Aorta (tissue), 5 donors: ENCODE measurements at places on chromosomes 7 and 10.

- DNase-seq = no peak
These were observed 91.4 kb downstream of the TPST1 start for GRCh38 chr7:66296557-66296956.

- no peak for DNase-seq
These were observed 95.2 kb downstream of the GLCCI1 start for GRCh38 chr7:8063706-8064297.

- DNase-seq = peak; percentile 77
These were observed 71.2 kb upstream of the DUSP5 start for GRCh38 chr10:110426294-110427181.

DNA sequence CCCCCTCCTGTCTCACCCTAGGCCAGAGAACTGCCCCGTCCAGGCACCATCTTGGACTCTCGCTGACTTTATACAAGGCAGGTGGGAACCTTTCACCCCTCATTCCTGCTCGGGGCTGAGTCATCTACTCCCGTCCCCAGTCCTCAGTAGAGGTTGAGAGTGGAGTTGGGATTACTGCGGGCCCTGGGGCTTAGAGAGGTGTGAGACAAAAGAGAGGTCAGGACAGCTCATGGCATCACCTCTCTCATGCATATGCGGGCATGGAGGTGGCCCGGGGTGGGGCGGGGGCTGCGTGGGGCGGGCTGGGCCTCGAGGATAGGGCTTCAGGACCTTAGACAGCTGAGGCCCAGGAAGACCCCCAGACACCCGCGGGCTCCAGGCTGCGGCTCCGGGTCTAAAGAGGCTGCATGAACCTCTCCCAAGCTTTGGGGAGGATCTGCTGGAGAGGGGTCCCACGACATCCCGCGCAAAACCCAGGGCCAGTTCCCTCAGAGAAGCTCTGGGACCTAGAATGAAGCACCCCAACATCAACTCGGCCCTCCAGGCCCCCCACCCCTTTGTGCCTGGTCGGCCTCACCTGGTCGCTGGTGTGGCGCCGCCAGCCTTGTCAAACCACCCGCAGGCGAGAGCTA is 317 bp downstream of the PDZD7 start:
- DNase-seq = no peak

DNA sequence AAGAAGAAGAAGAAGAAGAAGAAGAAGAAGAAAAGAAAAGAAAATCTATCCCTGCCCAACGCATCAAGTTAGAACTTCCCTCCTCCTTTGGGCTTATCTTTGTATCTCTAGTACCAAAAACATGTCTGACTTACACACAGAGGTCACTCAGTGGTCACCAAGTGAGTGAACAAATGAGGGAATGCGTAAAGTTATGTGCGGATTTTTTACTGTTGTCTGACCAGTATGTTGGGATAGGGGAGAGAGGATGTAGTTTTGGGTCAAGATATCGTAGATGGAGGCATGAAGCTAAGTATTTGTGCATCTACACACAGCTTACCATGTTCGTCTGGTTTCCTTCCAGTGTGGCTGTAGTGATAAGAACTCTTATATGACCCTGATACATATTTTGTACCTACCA is 99.9 kb downstream of the ITIH5 start:
- no peak for DNase-seq

DNA sequence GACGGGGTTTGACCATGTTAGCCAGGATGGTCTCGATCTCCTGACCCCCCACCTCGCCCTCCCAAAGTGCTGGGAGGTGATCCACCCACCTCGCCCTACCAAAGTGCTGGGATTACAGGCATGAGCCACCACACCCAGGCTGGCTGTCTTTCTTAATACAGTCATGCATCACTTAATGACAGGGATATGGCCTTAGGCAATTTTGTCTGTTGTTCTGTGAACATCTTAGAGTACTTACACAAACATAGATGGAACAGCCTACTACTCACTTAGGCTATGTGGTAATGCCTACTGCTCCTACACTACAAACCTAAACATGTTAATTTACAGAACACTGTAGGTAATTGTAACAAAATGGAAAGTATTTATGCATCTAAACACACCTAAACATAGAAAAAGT is 106.6 kb upstream of the KCNMA1 start:
- no peak for DNase-seq

GRCh38 chr7:41696323-41696916 is 6.5 kb downstream of the INHBA start:
- DNase-seq = peak; percentile 84

DNA sequence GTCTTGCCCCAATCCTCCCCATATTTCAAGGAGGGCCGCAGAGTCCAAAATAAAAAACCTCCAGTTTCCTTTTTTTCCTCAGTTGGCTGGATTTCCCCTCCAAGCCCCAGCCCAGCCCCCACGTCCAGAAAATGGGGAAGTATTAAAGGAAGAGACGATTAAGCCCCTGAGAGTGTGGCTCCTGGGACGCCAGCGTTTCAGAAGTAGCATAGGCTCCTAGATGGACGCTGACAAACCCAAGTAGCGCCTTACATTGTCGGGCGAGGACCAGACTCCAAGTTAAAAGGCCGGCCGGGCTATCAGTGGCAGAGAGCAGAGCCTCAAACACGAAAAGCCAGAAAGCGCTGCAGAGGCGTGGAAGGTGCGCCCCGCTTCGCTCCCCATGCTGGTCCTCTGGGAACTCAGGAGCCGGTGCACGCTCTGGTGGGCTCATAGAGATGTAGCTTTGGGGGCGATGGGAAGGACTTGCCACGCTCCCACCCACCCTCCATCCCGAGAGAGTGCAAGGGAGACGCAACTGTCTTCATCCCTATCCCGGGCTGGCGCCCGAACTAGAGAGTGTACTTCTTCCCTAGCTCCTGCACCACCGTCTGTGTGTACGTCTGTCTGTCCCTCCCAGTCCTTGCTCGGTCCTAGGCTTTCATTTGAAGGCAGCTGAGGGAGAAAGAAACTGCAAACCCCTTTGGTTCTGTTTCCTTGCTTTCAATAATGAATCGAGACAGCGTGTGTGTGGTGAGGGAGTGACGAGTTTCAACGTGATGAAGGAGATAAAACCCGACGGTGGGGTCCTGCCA is 6.3 kb upstream of the EMX2 start:
- DNase-seq = no peak

DNA sequence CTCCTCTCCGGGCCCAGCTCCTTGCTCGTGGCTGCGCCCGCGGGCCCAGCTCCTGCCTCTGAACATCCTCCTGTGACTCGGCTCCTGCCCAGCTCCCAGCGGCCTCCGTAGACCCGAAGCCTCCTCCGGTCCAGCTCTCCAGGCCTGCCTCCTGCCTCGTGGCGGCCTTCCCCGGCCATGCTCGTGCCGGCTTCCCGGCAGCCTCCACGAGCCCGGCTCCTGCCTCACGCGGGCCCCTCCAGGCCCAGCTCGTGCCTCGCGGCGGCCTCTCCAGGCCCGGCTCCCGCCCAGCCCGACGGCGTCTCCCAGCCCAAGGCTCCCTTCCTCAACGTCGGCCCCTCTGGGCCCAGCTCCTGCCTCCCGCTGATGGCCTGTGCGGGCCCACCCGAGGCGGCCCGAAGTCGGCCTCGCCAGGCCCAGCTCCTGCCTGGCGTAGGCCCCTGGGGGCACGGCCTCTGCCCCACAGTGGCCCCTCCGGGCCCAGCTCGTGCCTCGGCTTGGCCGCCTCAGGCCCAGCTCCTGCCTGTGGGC is 16.9 kb upstream of the TMEM248 start:
- DNase-seq = no peak

DNA sequence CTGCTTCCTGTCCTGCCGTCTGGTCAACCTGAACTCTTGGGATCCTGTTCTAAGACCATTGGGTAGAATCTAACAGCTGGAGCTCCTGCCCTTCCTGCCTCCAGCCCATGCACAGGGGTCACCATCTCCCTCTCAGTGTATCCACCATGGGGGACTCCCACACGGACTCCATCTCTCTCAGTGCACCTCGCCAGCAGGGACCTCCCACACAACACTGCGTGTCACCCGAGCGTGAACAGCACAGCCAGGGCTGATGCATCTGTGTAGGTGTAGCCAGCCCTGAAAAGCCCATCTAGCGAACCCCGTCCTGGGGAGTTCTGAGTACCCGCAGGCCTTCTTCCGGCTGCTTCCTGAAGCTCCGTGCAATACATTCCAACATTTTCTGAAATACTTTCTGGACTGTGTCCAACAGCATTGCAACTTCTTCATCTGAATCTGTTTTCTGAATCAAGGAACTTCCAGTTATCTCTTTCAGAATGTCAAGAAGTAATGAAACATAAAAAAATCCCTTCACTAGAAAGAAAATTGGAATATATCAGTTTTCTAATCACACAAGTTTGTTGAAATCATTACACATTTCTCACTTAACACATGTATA is 52.5 kb downstream of the NCAPG2 start:
- DNase-seq = no peak

DNA sequence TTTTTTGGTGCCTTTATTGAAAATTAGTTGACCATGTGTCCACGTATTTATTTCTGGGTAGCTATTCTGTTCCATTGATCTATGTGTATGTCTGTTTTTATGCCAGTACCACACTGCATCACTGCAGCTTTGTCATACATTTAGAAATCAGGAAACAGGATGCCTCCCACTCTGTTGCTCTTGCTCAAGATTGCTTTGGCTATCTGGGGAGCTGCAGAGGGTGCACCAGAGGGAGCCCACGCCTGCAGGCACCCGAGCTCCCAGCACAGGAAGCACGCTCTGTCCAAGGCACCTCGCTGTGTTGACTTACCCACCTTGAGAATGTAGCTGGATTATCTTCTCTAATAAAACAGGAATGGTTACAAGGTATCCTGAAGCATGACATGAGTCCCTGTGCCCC is 301.7 kb downstream of the TCERG1L start:
- DNase-seq = no peak

DNA sequence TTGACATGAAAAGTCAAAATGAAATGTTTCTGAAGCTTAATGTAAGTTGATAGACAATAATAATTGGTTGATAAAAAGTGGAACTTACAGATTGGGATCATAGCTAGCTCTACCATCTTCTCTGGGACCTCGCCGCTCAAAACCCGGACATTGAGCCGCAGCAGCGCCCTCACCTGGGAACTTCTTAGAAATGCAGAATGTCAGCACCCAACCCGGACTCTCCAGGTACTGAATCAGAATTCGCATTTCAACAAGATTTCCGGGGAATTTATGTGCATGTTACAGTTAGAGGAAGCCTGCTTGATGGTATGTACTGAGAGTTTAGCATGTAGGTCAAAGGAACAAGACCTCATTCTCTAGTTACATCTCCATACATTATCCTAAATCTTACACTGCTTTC is 36.7 kb upstream of the ABLIM1 start:
- no peak for DNase-seq

GRCh38 chr7:7720193-7720592 is 1.8 kb upstream of the RPA3 start:
- no peak for DNase-seq

DNA sequence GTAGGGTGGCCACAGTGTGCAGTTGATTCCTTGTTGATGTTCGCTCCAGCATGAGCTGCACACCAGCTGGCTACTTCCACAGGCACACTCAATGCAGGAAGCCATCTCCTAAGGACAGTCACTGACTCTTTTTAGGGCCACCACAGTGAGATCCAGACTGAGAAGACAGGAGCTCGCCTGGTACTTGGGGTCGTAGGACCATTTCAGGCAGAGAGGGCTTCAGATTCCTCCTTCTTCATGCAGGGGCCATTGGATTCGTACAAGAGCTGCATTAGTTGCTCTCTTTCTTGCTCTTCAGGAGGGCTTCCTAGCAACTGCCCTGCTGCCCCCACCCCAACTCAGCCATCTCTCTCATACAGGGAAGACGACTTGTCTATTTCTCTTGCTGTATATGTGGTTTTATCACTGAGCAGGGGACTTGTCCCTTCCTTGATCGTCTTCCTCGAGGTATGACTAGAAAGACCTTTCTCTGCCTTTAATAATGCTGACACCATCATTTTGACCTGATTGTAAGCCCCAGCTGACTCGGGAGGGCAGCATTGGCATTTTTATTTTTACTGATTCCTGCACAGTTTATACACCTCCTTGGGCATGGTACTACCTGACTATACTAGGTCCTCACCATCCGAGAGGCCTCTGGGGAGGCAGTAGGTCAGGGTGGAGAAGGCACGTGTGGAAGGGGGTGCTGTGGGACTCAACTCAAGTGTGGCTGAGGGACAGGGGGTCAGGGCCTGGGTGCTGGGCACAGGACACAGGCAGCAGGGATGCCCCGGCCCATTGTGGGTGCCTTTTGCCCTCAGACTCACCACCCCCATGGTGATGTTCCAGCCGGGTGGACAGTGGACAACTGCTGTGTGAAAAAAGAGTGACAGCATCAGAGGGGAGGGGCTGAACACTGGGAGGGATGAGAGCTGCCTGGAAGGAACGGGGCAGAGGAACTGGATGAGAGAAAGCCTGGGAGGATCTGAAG is 136.7 kb upstream of the ZNF746 start:
- no peak for DNase-seq

DNA sequence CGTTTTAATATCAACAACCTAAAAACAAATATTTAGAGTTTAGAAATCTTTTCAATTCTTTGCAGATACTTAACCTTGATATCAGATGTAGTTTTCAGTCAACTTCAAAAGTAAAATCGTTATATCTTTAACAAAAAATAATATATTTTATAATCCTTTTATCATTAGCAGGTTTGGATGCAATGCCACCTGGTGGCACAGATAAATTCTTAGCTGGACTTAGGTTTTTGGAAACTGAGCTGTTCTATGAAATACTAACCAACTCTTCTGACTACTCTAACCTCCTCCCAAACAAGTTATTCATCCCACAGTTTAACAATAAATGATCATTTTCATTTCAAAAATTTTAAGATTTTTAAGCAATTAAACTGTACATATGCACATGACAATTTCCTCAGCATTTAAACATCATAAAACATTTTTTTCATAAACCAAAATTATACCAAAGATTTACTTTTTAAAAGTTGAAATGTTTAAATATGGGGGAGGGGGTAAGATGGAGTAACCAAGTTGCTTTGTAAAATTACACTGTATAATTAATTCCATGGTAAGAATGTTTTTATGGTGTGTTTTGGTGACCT is 56.9 kb downstream of the HIBADH start:
- DNase-seq = no peak

- no peak for DNase-seq
These were observed 135.8 kb downstream of the KMT2E start for GRCh38 chr7:105149827-105150226.

GRCh38 chr7:134699899-134700298 is 53.2 kb downstream of the BPGM start:
- no peak for DNase-seq

DNA sequence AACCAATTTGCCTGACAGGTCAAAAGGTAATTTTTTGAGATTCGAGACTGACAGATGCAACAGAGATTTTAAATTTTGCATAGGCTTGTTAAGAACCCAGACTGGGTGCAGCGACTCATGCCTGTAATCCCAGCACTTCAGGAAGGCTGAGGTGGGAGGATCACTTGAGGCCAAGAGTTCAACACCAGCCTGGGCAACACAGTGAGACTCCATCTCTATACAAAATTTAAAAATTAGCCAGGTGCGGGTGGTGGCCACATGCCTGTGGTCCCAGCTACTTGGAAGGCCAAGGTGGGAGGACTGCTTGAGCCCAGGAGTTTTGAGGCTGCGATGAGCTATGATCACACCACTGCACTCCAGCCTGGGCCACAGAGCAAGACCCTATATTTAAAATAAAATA is 34.6 kb downstream of the AMZ1 start:
- peak; percentile 26 for DNase-seq
